Effector CD8-positive, alpha-beta T cell (primary cell): ENCODE measurements at places on chromosomes 1 and 21.

DNA sequence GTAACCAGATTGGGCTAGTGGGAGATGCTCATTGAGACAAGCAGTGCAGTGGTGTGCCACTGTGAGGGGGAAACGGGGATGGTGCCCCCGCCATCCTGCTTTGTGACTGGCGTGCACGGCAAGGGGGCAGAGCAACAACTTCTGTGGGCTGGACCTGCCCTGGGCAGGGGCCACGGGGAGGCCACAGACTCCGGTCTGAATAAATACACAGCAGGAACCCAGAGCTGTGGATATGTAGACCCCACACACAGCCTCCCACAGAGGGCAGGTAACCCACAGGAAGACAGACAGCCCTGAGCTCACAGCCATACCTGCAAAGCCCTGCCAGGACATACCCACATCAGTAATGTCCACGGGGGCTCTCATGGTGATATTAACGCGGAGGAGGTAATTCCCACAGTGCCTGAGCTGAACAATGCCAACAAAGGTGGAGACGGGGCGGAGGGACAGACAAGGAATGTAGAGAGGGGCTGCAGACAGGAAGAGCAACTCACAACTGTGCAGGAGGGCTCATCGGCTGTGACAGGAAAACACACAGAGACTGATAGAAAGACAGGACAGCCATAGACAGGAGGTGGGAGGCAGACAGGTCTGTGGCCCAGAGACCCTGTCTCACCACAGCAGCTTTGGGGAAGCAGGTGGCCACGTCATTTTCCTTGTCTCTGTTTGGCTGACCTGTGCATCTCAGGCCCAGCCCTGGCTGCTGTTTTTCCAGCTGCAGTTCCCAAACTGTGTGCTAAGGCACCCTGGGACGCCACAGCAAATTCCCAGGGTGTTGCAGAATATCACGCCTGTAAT, 4.9 kb upstream of the WNT3A start:
- DNase-seq = no peak

DNA sequence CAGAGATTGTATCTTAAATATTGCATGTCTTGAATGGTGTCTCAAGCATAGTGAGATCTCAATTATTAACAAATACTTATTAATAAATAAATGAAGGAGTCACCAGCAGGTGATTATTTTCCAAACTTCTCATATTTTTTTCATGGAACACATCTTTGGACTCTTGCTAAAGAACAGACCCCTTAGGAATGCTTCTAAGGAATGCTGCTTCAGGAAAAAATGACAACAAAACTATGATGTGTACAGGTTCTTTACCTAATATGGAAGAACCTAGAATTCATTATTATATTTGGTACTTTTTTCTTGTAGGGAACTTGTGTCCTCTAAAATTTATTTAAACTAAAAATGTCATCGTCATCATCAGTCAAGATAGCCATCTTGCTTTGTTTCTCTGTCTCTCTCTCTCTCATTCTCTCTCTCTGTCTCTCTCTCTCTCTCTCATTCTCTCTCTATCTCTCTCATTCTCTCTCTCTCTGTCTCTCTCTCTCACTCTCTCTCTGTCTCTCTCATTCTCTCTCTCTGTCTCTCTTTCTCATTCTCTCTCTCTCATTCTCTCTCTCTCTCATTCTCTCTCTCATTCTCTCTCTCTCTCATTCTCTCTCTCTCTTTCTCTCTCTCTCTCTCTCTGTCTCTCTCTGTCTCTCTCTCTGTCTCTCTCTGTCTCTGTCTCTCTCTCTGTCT, 63.0 kb upstream of the ETS2 start:
- DNase-seq = no peak

- no peak for DNase-seq
These were observed 171.3 kb upstream of the AJAP1 start for GRCh38 chr1:4483021-4483625.

DNA sequence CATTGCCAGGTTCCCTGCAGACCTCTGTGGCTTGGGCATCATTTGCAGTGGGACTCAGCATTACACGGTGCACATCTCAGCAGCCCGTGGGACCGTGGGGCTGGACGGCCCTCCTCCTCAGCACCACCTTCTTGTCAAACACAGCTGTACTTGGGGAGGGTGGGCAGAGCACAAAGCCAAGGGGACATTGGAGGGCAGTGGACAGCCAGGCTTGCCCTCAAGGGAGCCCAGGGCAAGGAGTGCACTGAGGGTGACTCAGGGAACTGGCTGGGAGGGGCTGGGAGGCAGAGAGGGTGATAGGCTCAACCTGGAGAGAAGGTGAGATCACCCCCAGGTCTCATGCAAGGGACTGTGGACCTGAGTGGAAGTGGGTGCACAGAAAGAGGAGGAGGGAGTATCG, 3.4 kb downstream of the CAPN9 start:
- no peak for DNase-seq

- DNase-seq = no peak
These were observed 69.6 kb upstream of the COL24A1 start for GRCh38 chr1:86226204-86226603.

DNA sequence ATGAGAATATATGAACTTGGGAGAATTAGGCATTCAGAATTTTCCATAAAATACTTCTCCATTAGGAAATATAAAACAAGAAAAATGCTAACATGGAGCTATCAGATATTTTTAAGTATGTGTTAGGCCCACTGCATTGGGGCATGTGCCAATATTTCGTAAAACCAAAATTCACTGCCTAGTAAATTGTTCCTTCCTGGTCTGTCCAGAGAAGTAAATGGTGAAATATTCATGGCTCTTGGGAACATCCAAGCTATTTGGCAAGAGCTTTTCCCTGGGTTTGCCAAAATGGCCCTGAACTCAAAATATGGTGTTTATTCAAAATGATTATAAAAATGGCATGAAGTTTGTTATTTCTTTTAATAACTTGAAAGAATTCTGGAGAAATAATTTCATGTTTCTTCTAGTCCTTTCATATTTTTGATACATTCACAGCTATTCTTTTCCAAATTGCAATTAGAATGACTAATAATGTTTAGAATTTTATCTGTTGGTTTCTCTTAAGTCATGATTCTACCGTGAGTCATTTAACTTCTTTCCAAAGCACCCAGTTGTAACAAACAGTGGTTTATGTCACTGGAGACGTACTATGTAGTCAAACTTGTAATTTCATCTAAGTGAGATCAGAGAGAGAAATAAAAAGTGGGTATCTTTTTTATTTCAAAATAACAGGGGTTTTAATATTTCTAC, 25.7 kb upstream of the SLC19A2 start:
- DNase-seq = no peak

- peak; percentile 66 for DNase-seq
These were observed at the start of gene GPN2 for GRCh38 chr1:26889551-26890466. Gene GPN2 (minus strand): TSS chr1:26890283. CDS start chr1:26890096, 187 bp downstream.
